ENCODE measurements at places on chromosomes 5 and 9.

- ATAC-seq = no peak
Measured at GRCh38 chr9:7318920-7319319, 480.7 kb downstream of the DMAC1 start.

GRCh38 chr9:78622126-78622525, 325.2 kb downstream of the PSAT1 start:
- no peak for ATAC-seq

GRCh38 chr9:101465326-101465915, 29.8 kb upstream of the ALDOB start:
- peak; percentile 39 for ATAC-seq

- peak; percentile 100 for ATAC-seq
Measured at GRCh38 chr5:175059687-175060211, 335.4 kb downstream of the MSX2 start.

DNA sequence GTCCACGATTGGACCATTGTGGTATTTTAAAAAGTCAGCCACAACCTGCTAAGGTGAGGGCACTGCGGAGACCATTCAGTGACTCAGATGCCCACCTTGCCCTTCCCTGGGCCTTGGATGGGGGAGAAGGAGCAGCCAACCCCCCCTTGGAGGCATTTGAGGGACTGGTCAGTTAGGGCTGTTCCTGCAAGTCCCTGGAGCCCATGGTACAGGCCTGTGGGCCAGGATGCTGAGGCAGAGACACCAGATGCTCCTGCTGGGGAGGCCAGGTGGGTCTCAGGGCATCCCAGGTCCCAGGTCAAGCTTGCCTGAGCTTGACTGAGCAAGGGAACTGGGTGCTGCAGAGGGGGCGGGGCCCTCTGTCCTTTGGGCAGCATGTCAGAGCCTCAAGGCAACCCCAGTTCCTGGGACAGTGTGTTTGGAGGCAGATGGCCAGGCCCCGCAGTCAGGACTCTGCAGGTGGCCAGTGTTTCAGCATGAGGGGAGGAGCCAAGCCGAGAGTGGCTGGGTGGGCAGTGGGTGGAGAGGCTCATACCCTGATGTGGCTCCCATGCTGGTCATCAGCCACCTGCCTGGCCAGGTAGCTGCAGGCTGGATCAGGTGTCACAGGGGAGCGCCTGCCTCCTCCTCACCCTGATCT, 27.5 kb downstream of the SLC6A3 start:
- no peak for ATAC-seq

DNA sequence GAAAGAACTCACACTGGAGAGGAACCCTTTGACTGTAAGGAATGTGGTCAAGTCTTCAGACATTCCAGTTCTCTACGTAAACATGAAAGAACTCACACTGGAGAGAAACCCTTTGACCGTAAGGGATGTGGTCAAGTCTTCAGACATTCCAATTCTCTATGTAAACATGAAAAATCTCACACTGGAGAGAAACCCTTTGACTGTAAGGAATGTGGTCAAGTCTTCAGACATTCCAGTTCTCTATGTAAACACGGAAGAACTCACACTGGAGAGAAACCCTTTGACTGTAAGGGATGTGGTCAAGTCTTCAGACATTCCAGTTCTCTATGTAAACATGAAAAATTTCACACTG, 32.6 kb downstream of the MAPK9 start:
- ATAC-seq = no peak

DNA sequence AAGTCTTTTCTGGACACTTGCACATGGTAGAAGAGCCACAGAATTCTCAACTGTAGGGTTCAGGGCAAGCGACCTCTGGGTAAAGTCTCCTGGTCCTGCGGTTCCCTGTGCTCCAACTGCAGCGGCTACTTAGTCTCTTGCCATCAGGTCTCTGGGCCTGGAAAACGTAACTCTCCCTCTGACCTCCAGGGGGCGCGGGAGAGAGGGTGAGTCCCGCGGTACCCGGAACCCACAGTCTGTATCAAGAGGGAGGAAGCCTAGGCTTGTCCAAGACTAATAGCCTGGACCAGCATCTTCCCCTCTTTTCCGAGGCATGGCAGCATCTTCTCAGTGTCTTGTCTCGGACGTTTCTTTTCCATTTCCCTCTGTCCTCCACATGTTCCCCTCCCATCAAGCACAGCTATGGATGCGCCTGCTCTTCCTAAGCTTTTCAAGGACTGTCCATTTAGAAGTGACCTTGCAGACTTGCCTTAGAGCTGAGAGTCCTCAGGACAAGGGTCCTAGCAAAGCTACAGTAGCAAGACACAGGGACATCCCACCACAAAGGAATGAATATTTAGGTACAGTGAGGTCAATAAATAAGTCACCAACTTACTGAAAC, 59.3 kb downstream of the FSTL4 start:
- peak; percentile 90 for ATAC-seq

DNA sequence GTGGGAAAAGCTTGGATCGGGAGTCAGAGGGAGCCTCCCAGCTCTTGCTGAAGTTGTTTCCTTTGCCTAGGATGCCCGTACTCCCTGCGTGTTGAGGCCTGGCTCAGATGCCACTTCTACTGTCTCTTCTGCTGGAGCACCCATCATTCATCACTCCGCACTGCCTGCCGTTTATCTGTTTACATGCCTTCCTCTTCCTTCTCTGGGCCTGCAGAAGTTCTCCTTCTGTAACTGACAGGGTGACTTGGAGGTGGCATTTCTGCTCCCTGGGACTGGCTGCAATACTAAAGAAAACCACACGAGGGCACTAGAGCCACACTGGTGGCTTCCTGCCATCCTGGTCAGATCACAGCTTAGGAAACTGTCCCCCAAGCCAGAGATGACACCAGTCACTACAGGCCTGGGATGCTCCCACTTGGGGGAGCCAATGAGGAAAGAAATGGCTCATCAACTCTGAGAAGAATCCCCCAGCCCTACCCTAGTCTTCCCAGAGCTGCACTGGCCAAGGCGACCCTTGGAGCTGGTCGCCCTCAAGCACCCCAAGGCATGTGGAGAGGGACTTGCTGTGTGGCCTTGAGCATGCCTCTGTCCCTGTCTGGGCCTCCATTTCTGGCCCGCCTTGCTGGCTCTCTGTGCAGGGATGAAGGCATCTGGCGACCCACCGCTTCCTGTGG, 9.7 kb upstream of the SLC25A51 start:
- ATAC-seq = peak; percentile 66

DNA sequence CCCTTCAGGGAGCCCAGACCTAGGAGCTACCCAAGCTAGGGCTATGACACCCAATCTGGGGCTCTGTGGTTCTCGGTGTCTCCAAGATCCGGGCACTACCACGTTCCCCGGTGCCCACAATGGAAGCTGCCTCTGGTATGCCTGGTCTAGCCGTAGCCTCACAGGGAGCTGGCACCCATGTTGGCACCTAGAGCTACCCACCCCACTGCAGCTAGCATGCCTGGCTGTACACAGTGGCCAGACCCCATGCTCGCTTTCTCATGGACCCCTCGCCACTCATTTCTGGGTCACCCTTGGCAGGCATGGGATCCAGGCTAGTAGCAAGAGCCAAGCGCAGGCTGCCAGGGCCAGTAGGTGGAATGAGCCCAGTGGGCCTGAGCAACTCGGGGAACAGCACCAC, 109.0 kb downstream of the CYLC2 start:
- no peak for ATAC-seq

DNA sequence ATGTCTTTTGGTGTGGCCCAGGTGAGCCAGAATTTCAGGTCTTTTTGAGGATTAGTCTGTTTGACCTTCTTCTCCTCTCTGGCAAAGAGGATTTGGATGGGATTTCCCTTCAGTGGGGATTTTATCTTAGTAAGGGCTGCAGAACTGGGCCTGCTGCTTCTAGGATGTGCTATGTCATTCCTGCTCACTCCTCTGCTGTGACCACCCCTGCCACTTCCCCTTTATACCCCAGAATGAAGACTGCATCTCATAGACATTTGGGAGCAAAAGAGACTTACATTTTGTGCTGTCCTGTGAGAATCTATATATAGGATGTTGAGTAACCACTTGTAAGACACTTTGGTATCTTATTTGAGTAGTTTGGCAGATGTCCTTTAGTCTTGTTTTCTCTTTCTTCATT, 76.2 kb downstream of the ARHGAP26 start:
- ATAC-seq = no peak

DNA sequence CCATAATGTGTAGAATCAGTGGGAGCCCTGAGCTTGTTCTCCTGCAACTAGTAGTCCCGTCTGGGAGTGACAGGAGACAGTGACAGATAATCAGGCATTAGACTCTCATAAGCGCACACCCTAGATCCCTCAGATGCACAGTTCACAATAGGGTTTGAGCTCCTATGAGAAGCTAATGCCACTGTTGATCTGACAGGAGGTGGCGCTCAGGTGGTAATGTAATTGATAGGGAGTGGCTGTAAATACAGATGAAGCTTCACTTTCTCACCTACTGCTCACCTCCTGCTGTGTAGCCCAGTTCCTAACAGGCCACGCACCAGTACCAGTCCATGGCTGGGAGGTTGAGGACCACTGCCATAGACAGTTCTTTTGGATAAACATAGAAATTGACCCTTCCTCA, 188.7 kb downstream of the ROR2 start:
- ATAC-seq = no peak

GRCh38 chr5:21792748-21793147, 1060.4 kb downstream of the CDH12 start:
- no peak for ATAC-seq

GRCh38 chr5:174446446-174446845, 277.9 kb upstream of the MSX2 start:
- no peak for ATAC-seq

- ATAC-seq = peak; percentile 45
Measured at GRCh38 chr5:59799668-59800346, 93.7 kb downstream of the PDE4D start.

Data from motor neuron (in vitro differentiated cells).